ENCODE measurements at places on chromosomes 5 and 9. TPM values are rescaled to one million over a fixed set of nuclear protein-coding genes. Genes with fewer than 3 reads are reported as not detected.

The PRUNE2 gene
- 0.02 TPM for total RNA-seq

DNA sequence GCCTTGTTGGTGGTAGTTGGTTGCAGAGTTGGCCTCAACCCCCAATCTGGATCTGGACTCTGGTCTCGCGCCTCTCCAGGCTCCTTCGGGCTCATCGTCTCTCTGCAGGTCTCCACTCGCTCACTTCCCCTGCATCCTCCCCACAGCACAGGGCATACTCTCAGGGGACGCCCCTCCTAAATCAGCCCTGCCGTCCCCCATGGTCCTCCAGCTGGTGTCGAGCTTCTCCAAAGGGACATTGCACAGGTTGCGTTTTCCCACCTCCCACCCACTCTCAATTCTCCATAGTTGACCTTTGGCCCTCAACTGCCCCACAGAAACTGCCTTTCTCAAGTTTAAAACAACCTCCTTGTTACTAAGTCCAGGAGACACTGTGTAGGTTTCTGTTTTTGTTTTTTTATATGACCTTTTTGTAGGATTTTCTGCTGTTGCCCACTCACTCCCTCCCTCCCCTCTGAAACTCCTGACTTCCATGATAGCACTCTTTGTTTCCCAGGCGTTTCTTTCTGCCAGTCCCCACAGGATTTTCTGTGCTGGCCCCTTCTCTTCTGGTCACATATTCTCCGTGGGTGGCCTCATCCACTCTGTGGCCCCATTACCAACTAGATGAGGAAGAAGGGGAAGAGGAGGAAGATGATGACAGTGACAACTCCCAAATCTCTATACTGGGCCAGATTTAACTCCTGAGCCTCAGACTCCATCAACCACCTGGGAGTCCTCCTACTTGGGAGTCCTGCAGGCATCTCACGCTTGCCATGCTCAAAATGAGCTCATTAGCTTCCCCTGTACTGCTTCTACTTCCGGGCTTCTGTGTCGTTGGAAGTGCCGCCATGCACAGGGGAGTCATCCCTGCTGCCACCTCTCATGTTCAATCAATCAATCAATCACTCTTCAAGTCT is 50.3 kb downstream of the ALG2 start:
- H3K4me1 ChIP-seq = peaks cover 71% of the 10 kb centered on the region
- H3K27me3 ChIP-seq = peaks cover 5% of the 10 kb centered on the region
- H3K4me3 ChIP-seq = no peak overlapping the region
- H3K27ac ChIP-seq = no peak overlapping the region
- DNase-seq = no peak

DNA sequence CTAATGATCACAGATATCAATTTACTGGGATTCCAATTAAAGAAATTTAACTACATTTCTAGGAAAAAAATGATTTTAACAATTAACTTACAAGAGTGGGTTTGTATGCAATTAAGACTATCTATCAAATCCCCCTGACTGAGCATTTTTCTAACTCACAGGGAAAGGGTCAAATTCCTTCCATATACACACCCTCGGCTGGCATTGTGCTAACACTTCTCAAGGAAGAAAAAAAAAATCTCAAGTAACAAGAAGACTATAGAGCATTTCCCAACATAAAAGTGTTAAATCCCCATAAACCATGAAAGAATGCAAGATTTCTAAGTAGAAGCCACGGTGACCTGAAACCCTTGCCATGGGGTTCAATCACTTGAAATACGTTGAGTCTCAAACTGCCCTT is 368.8 kb downstream of the GLIS3 start:
- H3K27ac ChIP-seq = no peak overlapping the region
- H3K4me3 ChIP-seq = no peak overlapping the region
- no peak for DNase-seq

The INSL4 gene
- not detected for total RNA-seq

GRCh38 chr5:5810461-5810860 is 388.0 kb downstream of the ICE1 start:
- H3K36me3 ChIP-seq = no peaks in the 10 kb centered on the region
- H3K27ac ChIP-seq = no peak overlapping the region
- no peaks in the 10 kb centered on the region for H3K4me1 ChIP-seq
- H3K27me3 ChIP-seq = no peaks in the 10 kb centered on the region
- no peak for DNase-seq

DNA sequence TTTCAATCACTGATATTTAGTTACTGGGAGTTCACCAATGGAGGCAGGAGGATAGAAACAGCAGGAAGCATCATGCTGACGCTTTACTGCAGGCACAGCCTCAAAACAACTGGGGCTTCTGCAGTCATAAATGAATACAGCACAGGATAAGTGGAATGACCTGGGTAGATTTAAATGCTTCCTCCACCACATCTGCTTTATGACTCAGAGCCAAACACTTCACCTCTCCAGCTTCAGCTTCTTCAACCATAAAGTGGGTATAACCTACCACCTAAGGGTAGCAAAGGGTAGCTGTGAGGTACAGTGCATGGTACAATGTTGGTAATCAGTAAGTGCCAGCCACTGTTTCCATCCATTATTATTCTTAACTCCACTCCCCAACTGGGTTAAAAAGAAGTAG is 28.4 kb downstream of the RASEF start:
- no peaks in the 10 kb centered on the region for H3K27me3 ChIP-seq
- H3K27ac ChIP-seq = no peak overlapping the region
- no peaks in the 10 kb centered on the region for H3K36me3 ChIP-seq
- no peaks in the 10 kb centered on the region for H3K4me1 ChIP-seq

DNA sequence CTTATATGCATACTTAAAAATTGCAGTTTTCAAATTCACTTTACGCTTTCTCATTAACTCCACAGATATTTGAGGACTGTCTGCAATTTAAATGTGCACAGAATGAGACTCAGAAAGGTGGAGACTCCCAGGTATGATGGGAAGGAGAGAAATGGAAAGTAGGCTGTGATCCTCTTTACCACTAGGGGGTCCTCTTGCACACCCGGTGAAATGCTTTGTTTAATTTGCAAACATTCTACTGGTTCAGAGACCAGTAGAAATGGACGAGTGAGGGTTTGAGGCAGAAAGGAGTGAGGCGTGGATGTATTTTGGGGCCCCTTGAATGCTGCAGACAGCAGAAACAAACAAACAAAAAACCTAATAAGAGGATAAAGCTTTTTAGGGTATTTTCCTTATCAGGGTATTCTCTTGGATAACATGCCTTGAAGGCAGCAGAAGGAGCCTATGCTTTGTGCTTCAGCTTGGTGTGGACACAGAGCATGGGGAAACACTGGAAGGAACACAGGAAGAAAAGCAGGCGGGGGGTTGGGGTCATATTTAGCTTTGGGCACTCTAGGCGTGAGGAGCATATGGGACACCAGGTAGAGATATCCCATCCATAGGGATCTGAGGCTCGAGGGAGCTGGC is 410.1 kb downstream of the DMRT2 start:
- DNase-seq = peak; percentile 53
- no peak overlapping the region for H3K4me3 ChIP-seq
- H3K4me1 ChIP-seq = peaks cover 6% of the 10 kb centered on the region
- H3K27ac ChIP-seq = no peak overlapping the region
- no peaks in the 10 kb centered on the region for H3K36me3 ChIP-seq

DNA sequence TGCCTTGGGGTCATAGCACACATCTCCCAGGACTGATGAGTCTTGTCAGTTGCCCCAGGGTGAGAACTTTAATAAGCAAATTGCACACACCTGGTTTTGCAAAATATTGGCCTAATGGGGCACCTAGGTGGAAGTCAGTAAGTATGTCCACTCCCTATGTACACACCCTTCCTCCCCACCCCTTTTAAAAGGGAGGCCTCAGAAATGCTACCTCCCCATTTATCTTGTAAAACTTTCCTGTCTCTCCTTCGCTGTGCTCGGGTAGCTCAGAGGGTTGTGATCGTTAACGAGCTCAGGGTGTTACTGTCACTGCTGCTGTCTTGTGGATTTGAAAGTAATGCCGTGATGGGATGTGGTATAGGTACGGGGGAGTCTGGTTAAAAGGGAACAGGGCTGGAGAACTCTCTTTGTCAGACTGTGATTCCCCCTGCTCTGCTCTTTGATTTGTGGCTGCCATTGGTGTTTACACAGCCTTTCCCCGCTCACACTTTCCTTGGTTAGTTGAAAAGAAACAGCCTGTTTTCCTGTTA is 26.2 kb downstream of the ZNF462 start:
- no peak for DNase-seq
- no peaks in the 10 kb centered on the region for H3K4me1 ChIP-seq
- H3K27me3 ChIP-seq = no peaks in the 10 kb centered on the region
- no peaks in the 10 kb centered on the region for H3K36me3 ChIP-seq
- no peak overlapping the region for H3K27ac ChIP-seq
- H3K4me3 ChIP-seq = no peak overlapping the region

The MEGF10 gene
- total RNA-seq = not detected

GRCh38 chr9:79664375-79664831 is 92.6 kb downstream of the TLE4 start:
- H3K4me1 ChIP-seq = 0 out of 2 replicates have a peak, but pooled peaks cover 9% of the 10 kb centered on the region
- H3K4me3 ChIP-seq = no peak overlapping the region
- no peak for DNase-seq
- no peaks in the 10 kb centered on the region for H3K27me3 ChIP-seq
- H3K27ac ChIP-seq = no peak overlapping the region

The GPR151 gene
- not detected for total RNA-seq
